ENCODE measurements at places on chromosomes 11 and 22.

DNA sequence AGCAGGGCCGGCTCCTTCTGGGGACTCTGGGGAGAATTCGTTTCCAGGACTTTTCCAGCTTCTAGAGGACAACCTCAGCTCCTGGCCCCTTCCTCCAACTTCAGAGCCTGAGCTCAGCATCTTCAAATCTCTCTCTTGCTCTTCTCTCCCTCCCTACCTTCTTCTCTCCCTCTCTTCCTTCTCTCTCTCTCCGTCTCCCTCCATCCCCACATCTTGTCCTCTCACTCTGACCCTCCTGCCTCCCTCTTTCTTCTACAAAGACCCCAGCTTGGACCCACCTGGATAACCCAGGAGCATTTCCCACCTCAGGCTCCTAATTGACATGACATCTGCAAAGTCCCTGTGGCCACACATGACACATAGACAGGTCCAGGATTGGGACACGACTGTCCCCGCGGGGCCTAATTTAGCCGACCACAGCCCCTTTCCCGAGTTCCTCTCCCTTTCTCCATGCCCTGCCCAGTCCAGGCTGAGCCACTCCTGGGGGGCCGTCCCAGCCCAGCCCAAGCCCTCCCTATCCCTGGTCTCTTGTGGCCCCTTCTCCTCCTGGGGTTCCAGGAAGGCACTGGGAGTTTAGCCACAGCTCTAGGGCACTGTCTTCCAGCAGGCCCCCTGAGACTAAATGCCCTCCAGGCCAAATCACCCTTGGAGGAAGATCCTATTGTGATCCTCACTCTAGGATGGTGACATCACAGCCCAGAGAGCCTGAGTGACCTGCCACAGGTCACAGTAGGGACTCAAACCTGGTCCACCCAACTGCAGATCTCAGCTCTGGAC lies 36.9 kb downstream of the IGLL5 start:
- no peak for DNase-seq

- no peak for DNase-seq
Observed at GRCh38 chr11:82832983-82833382, 67.2 kb downstream of the PRCP start.

GRCh38 chr22:46377525-46378425 lies 42.3 kb downstream of the TRMU start:
- DNase-seq = peak; percentile 95

DNA sequence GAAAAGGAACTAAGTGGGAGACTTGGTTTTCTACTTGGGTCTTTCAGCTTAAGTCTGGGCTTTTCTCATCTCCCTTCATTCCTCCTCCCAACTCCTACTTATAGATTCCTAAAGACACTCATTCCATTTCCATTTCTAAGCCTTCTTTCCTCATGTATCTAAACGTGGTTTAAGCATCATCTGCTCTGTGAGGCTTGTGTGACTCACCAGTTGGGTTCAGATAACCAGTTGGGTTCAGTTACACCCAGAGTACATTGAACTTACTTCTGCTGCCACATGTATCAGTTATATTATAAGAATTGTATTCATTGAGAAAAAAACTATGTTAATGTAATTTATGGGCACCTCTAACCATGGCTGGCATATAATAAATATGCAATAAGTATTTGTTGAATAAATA lies 831.2 kb upstream of the CCDC90B start:
- no peak for DNase-seq

DNA sequence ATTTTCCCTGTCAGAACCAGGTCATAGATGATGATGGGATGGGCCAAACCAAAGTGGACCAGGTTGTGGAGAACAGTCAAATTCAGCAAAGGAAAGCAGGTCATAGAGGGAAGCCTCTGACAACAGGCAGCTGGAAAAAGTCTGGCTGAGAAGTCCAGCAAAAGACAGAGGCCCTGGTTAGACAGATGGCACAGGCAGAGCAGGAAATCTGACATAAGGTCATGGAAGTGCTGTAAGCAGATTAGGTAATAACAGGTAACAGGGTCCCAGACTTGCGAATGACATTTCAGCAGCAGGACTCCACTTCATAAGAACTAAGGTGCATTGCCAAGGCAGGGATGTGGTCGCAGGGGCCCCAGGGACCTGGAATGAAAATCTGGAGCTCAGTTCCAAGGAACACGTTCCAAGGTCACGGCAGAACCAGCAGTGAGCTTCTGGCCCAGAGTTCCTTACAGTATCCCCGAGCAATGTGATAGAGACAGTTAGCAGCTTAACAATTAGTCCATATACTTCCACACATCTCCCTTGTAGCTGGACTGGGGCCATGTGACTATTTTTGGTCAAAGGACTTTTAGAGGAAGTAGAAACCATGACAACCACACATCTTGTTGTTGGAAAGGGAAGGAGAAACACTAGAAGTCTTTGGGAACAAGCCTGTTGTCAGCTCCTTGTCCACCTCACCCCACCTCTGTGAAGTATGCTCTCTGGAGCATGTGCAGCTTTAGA lies 75.4 kb downstream of the ME3 start:
- DNase-seq = no peak

DNA sequence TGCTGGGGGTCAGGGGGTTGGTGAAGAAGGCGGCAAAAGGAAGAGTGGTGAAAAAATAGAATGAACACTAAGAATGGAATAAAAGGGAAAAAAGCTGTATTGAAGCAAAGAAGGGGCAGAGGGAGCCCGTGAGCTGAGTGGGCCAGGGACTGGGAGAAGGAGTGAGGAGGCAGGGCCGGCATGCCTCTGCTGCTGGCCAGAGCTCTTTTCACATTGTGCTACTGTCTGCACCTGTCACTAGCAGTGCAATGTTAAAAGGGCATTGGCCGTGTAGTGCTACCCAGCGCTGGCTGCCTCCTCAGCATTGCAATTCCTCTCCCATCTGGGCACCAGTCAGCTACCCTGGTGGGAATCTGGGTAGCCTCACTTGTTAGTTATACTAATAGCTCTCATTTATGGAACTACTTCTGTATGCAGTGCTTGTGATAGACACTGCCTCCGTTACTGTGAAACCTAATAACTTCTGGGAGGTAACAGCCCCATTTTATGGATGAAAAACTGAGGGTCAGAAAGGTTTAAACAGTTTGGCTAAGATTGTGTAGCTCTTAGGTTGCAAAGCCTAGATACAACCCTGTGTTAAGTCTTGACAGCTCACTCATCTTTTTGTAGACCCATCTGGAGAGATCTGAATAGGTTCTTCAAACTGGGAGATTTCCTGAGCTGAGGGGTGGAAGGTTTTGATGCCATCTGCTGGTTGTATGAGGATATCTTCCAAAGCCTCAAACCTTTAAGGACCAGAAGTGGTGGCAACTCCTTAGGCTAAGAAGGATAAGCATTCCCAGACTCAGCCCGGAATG lies 8.5 kb downstream of the YPEL4 start:
- no peak for DNase-seq

GRCh38 chr11:113182288-113182687 lies 132.1 kb upstream of the TTC12 start:
- no peak for DNase-seq

DNA sequence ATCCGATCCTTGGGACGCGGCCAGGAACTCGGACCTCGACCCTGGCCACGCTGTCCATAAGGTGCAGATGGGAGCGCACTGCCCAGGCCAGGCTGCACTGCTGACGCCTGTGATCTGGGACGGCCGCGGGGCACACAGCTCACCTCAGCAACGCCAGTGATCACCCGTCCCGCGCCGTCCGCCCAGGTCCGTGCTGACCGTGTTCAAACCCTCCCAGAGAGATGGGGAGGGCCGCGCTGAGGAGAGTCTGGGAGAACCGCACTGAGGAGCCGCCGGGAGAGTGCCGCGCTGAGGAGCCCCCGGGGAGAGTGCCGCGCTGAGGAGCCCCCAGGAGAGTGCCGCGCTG lies 636 bp downstream of the KCNQ1OT1 start:
- peak; percentile 44 for DNase-seq

DNA sequence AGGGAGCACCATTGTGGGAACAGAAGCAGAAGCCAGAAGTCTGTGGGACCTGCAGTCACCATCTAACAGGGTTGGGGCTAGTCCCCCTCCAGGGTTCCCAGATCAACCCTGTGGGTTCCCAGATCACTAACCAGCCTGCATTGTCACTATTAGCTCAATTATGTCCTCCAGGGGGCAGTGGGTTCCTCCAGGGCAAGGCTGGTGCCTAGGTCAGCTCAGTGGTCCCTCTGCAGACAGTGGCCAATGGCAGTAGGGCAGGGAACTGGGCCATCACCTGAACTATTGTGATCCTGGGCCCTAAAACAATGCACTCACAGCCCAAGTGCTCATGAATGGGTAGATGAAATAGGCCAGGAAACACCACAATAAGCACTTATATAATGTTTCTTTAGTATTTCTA lies 18.8 kb upstream of the PRSS23 start:
- DNase-seq = no peak

GRCh38 chr22:22371031-22371541 lies 126.5 kb downstream of the VPREB1 start:
- no peak for DNase-seq

DNA sequence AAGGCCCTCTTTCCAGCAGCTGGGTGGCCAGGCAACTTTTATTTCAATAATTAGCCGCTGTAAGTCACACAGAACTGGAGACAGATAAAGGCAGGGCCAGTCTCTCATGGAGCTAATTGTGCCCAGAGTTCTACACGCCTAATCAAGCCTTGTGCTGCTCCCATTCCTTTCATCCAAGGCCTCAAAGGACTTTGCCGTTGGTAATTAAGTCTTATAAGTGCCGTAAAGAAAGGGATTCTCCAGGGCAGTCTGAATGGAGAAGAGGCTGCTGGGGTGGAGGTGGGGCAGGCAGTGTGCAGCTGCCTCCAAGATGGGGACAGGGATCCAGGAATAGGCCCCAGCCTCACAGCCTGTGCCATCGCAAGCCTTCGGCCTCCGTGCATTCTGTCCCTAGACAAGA lies 357.9 kb downstream of the TENM4 start:
- DNase-seq = no peak

DNA sequence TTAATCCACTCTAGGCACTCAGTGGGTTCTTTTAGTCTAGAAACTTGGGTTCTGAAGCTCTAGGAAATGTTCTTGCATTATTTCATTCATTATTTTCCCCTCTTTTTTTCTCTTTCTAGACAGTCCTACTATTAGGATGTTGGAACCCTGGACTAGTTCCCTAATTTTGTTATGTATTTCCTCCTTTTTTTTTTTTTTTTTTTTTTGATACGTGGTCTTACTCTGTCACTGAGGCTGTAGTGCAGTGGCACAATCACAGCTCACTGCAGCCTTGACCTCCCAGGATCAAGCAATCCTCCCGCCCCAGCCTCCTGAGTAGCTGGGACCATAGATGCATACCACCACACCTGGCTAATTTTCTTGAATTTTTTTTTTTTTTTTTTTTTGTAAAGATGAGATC lies 9.4 kb downstream of the UPB1 start:
- no peak for DNase-seq

DNA sequence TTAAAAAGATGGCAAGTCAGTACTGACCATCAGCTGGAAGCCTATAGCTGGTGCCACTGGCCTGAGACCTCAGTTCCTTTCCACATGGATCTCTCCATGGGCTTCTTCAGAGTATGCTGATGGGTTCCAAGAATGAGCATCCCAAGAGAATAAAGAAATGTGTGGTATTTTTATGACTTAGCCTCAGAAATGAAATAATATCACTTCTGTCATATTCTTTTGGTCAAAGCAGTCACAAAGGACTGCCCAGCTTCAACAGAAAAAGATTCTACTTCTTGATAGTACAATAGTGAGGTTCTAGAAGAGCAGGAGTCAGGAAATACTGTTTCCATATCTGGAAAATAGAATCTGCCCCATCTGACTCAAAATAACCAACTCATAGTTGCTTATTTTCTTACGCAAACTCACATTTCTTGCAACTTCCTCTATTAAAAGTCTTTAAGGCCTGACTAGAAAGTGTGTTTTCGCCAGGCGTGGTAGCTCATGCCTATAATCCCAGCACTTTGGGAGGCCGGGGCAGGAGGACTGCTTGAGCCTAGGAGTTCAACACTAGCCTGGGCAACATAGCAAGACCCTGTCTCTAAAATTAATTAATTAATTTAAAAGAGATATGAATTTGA lies 116.9 kb downstream of the SIK3 start:
- DNase-seq = no peak

DNA sequence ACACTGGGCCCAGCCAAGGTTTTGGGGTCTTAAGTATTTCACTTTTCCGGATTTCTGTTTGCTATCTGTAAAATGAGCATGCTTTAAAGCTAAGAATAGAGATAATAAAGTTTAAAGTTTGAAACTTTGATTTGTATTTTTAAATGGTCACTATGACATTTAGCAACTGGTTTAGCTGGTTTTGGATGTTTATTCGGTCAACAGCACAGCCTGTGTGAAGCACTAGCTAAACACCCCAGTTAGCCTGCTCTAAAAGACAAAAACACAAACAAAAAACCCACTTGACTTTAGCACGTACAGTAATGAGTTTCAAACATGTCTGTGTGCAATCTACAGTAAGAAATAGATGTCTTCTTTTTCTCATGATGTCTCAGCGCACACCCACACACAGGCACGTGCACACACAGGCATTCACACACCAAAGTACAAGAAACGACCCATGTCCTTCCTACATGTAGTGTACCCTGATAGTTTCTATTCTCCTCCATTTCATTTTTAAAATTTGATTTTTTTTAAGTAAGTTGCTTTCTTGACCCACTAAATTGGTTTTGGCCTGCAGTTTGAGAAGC lies 29.4 kb downstream of the SLC1A2 start:
- no peak for DNase-seq

- DNase-seq = no peak
Observed at GRCh38 chr11:77270921-77271320, 30.6 kb downstream of the GDPD4 start.

DNA sequence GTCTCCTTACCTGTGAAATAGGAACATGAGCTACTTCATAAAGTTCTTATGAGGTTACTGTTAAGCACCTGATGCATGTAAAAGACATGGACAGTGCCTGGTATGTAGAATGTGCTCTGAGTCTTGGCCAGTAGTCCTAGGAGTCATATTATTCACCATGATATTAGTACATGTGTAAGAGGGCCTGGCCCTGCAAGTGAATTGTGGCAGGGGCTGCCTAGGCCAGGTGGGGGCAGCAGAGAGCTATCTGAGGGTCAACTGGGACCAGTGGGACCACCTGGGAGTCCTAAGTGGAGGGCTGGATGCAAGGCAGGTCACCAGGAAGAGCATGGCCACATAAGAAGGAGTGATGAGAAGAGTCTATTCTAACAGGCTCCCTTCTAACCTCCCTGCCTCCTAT lies 529.5 kb downstream of the SOX6 start:
- no peak for DNase-seq

GRCh38 chr22:37690901-37691504 lies 4.9 kb downstream of the NOL12 start:
- DNase-seq = no peak

- no peak for DNase-seq
Observed at GRCh38 chr11:131299598-131300438, 70.6 kb upstream of the NTM start.

Measured in body of pancreas (tissue), 4 donors.